ENCODE measurements at places on chromosomes 6 and 20. TPM values are rescaled to one million over a fixed set of nuclear protein-coding genes. Genes with fewer than 3 reads are reported as not detected.
A peak's percentile ranks its signal among the peaks of the same experiment; 100 is the strongest.

Gene SYNJ2
- 28.3 TPM for total RNA-seq

Gene SSTR4
- total RNA-seq = 0.19 TPM

Gene NKX2-2
- 0.22 TPM for total RNA-seq

Gene LAMA5
- total RNA-seq = 21.8 TPM

Gene SIRPD
- total RNA-seq = not detected

DNA sequence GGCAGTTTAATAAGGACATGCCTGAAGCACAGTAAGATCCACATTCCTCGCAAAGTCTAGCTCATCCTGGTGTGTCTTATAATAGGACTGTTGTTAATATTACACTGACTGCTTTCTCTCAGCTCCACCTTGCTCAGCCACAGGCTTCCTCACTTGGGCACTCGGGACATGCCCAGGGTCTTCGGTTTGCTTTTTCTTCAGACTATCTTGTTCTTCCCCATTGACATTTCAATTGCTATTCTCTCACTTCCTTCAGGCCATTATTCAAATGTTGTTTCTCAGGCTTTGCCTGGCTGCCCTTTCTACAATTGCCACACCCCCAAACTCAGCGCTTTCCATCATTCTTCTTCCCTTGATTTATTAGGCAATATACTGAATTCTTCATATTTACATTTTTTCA lies 274.8 kb upstream of the RGS17 start:
- no peak for DNase-seq

DNA sequence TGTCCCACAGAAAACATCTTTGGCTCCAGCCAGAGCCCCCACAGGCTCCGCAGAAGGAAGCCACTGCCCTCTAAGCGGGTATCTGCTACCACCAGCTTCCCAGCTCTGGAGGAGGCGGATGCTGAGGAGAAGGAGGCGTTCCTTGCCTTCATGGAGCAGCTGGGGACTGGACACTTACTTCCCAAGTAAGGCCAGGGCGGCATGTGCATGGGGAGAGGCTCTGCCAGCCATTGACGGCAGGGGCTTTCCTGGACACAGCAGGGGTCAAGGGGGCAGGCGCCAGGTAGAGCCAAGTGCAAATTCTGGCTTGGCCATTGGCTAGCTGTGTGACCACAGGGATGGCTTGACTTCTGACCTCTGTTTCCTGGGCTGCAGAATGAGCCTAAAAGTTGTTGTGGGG lies 17.8 kb downstream of the RAB44 start:
- DNase-seq = no peak

- no peak for DNase-seq
These were observed 164.2 kb upstream of the TCF21 start for GRCh38 chr6:133724726-133725125.

GRCh38 chr6:252775-253535 lies 39.3 kb upstream of the DUSP22 start:
- DNase-seq = no peak

GRCh38 chr6:150081702-150082101 lies 12.8 kb upstream of the ULBP3 start:
- no peak for DNase-seq

- peak; percentile 83 for DNase-seq
These were observed 90.0 kb upstream of the IFNGR1 start for GRCh38 chr6:137309078-137309762.

DNA sequence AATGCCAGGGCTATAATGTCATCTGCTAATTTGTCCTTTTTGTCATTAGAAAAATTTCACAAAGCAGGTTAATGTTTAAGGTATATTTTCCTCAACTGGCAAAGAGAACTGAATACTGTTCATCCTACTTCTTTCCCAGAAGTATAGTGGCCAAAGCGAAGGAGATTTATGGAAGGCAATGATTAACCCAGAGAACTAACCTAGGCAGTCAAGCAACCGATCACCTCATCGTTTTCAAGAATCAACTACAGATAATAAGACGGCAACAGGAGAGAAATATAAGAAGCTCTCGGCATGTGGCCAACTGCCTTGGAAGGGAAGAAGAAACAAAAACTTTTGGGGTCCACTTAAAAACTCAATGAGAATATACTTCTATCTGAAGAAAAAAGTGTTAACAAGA lies 38.2 kb downstream of the REV3L start:
- DNase-seq = no peak

All from mucosa of descending colon (tissue), 3 donors.